ENCODE measurements at places on chromosomes 16 and 17.

DNA sequence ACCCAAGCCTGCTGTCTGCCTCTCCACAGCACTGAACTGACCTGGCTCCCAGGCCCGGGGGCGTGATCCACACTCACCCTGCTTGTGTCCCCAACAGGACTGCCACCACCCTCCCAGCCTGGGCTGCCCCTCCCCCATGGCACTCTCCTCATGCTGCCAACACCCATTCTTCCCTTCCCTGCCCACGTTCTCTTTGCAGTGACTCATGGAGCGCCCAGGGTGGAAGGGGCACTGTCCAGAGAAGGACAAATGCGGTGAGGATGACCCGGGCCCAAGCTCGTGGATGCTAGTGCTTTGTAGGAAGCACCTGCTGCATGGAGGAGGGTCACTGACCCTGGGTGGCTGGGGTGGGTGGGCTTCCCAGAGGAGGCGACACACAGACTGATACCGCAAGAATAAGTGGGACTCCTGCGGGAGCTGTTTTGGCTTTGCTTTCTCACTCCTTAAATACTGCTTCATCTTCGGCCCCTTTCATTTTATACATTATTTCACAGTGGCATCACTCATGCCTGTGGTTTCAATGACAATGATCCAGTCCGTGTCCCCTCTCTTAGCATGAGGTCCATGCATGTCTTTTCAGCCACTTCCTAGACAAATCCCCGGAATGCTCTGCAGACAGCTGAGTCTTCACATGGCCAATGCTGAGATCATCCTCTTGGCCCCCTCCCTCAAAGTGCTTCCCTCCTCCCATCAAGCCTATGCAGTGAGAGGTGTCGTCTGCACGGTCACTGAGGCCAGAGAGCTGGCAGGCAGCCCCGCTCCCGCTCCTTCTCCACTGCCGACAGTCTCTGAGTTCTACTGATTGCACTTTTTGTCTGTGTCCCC lies 17.6 kb downstream of the CDK5R1 start:
- DNase-seq, result no peak

DNA sequence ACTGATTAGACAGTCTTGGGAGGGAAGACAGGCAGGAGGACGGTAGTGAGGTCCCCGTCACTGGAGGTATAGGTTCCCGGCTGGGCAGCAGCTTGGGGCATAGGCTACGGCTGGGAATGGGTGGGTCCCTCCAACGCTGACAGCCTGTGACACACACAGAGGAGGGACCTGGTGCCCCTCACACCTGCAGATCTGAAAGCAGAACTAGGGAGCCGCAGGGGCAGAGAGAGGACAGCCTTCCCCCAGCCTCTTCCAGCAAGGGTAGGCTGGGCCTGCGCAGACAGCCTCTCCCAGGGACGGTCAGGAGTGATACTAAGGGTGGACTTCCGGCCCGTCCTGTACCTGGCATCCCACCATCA lies 2.0 kb downstream of the P2RX1 start:
- DNase-seq, result no peak

DNA sequence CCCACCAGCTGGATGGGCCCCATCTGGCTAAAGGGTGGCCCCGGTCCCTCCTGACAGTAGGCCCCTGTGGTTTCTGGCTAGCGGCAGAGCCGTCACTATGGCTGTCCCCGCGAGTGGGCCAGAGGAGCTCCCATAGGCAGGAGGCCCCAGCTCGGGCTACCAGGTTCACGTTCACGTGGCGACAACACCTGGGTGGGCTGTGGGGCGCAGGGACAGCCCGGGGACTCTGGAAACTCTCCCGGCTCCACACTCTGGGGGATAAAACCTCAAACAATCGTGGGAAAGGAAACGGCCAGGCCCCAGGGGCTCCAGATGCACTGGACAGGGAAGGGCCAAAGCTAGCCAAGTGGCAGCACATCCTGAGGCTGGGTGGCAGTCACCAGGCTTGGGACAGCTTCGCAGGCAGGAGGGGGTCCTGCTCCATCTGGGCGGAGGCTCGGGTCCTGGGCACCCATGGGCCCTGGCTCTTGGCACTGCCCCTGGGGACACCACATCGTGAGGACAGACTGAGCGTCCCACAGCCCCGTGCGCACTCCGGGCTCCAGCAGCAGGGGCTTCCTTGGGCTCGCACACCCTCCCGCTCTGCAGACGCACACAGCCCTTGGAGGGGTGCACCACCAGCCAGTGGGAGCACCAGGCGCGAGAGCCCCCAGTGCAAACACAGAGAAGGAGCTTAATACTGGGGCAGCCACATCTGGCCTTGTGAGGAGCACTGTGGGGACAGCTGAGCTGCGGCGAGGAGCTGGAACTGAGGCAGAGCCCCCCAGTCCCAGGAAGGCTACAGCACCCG lies 4.4 kb downstream of the RNF166 start:
- no peak for DNase-seq

GRCh38 chr16:84687715-84688114 lies 12.1 kb upstream of the USP10 start:
- no peak for DNase-seq

DNA sequence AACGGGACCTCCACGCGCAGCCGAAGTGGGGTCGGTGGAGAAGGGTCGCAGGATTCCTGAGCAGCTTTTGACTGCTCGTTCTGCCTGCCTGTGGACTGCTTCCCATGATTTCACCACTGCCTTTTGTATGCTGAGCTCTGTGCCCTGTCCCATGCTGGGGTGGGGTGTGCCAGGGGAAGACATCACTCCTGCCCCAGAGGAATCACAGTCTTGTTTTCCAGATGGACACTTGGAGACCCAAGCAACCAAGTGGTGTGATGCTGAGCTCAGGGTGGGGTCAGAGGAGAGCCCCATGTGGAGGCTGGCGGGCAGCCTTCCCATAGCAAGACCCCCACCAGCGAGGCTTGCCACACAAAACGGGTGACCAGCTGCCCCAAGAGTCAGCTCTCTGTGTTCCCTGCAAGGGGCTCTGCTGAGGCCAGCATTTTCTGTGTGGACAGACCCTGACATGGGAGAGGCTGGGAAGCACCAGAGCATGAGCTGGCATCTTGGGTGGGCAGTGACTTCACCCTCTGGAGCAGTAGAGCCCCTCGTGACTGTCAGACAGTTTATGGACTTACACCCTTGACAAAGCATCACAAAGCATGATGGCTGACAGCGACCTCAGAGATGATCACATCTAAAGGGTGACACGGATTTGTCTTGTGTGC lies 111.9 kb downstream of the GNAO1 start:
- DNase-seq, result no peak

DNA sequence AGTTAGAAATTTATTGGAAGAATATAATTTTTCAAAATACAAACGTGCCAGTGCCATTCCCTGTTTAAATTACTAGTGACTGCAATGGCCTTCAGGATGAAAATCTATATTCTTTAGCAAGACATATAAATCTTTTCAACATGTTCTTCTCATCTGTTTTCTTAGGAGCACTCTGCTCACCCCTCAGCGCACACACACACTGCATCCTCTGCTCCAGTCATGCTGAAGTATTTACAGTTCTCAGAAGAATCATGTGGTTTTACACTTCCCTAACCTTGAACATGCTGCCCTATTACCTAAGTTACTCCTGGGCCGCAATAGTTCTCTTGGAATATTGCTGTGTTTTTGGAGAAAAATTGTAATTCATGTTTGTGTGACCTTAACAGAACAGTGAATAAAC lies 820.6 kb downstream of the CDH8 start:
- DNase-seq, result no peak

GRCh38 chr16:69830534-69831211 lies 68.5 kb downstream of the WWP2 start:
- no peak for DNase-seq
